Choroid plexus epithelial cell (primary cell): ENCODE measurements at places on chromosomes 2 and 18.
A peak's percentile ranks its signal among the peaks of the same experiment; 100 is the strongest.

DNA sequence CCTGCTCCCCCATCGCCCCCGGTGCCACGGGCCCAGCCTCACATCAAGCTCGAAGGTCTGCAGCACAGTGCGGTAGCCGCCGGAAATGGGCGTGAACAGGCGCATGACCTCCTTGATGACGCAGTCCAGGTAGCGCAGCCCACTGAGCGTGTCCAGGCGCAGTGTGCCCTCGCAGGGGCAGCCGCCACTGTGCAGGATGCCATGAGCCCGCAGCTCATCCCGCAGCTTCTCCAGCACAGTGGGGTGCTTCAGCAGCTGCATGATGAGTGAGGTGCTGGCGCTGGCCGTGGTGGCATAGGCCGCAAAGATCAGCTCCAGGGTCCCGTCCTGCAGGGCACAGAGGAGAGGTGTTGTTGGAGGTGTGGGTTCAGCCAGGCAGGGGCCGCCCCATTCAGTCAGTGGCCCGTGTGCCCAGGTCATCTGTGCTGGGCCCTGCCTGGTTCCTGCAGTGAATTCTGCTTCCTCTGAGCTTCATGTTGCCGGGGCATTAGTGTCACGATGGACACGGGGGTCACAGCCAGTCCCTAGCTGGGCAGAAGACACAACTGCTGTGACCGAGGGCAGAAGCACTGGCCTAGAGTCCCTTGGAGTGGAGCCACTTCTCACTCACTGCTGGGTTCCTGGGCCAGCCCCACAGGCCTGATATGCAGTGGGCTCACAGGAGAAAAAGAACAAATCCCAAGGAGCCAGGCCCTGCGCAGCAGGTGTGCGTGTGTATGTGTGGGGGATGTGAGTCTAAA is 14.5 kb downstream of the CYP26B1 start:
- DNase-seq = no peak

- peak; percentile 49 for DNase-seq
Measured at GRCh38 chr2:179444056-179444455, 179.4 kb upstream of the SESTD1 start.

GRCh38 chr2:100539221-100539620 is 23.6 kb upstream of the PDCL3 start:
- no peak for DNase-seq

GRCh38 chr2:127422559-127423477 is 4.6 kb downstream of the PROC start:
- no peak for DNase-seq

- DNase-seq = peak; percentile 19
Measured at GRCh38 chr18:12470382-12471075, 62.8 kb downstream of the PRELID3A start.

DNA sequence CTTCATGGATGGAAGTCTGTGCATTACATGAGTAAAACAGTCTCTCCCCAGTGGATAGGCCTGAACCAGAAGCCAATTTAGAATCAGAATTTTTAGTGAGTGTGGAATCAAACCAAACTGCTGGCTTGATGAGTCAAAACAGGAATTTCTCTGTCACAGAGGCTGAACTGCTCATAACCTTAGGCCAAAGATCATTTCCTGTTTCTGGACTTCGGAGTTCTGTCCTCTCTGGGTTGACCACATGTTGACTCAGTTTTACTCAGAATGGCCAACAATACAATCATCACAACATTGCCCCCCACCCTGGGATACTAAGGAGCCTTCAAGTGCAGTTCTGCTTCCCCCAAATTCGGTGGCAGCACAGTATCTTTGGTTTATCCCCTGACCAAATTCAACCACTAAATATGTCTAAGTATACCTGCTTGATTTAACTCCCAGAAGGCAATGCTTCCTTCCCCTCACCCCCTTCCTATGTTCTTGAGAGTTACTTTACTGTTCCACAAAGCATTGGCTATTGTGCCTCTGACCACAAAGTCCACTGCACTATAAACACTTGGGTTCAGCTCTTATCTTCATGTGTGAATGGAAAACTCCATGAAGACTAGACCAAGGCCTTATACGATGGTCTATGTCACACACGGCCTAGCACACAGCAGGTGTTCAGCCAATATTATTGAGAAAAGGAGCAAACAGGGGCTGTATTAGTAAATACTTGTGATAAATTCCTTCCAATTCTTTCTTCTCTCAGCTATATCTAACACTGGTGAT is 67.8 kb downstream of the NXPH2 start:
- peak; percentile 30 for DNase-seq
